H4 (cell line): ENCODE measurements at places on chromosomes 3 and 15. TPM values are rescaled to one million over a fixed set of nuclear protein-coding genes. Genes with fewer than 3 reads are reported as not detected.
A peak's percentile ranks its signal among the peaks of the same experiment; 100 is the strongest.

DNA sequence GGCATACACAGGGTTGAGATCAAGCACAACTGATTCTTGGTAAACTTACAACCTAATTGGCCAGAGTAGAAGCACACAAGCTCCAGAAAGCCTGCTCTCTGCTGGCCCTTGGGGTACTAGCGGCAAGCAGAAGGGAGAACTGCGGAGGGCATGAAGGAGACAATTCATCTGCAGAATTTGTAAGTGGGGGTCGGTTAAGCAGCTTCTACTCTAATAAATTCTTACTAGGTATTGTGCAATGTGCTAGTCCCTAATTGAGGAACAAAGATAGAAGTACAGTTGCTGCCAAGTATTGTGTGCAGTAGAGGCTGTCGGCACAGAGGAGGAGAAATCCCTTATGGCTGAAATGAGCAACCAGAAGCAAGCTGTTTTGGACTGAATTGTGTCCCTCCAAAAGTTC lies 91.2 kb upstream of the VEPH1 start:
- DNase-seq: no peak

GRCh38 chr15:40766194-40766815 lies 2.4 kb downstream of the GCHFR start:
- DNase-seq: no peak

DNA sequence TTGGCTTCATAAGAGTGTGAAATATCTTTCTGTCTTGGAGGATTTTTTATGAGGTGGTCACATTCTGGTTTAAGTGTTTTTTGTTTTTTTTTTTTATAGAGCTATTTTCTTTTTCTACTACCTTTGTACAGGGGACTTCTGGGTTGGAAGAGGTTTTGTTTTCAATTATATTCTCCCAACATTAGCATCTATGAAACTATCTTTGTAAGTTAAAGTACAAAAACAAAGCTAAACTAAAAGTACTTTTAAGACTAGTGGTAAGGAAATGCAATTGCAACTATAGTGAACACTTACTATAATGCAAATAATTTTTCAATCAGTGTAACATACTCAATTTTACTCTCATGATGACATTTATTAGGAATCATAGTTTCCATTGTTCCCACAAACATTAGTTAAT lies 688.2 kb downstream of the SI start:
- no peak for DNase-seq

- DNase-seq: no peak
Observed at GRCh38 chr15:33236841-33237509, 42.5 kb upstream of the FMN1 start.

GRCh38 chr3:31172336-31172735 lies 277.9 kb upstream of the GADL1 start:
- no peak for DNase-seq

DNA sequence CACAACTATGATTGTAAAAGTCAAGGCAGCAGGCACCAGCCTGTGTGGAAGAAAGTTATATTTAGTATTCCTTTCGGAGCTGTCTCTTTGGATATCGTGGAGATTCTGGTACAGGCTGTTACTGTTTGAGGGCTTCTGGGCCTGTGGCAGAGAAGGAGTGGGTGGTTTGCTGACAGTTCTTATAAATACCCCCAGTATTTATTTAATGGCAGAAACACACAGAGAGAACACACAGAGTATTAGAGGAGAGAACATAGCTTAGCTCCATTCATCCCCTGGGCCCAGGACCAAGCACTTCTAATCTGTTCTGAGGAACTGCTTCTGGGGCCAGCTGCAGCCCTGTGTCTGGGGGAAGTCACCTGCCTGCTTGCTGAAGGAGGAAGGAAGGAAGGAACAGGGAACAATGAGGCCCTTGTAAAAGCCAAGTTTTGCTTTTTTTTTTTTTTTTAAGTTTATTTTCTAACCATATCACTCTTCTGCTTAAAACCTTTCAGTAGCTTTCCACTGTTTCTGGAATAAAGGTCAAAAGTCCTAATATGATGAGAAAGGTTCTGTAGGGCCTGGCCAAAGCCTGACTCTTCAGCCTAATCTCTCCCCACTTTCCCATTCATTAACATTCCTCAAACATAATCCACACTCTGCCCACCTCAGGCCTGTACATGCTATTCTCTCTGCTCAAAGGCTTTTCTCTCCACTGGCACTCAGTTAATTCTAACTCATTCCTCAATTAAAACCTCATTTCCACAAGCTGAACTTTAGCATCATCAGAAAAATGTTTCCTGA lies 11.8 kb upstream of the PP2D1 start:
- no peak for DNase-seq

The ONECUT1 gene
- total RNA-seq: 0.10 TPM in 1 of 2 replicates, not detected in the other

- DNase-seq: no peak
Observed at GRCh38 chr15:66773129-66773873, 71.3 kb downstream of the SMAD6 start.

DNA sequence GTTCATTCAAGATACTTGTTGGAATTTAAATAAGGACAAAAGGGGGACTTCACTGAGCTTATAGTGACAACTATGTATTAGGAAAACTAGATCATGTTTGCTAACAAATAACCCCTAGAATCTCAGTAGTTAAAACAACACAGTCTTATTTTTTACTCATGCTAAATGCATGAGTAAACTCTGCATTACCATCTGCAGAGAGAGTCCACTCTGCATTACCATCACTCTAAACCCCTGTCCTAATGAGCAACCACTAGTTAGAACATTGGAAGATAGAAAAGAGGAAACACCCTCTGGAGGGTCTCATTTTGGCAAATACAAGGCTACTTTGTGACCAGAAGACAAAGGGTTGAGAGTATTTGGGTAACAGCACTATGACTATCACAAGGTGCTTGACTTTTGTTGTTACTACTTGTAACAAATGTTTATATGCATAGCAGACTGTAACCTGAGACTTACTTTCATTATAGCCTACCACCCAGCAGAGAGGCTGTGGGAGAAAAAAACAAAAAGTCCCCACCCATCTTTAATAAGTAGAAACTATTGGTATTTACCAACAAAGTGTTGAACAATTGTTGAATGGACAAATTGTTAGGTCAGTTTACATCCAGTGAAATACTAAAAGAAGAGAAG lies 99.1 kb downstream of the OXSM start:
- DNase-seq: peak; percentile 16

The GNAI2 gene
- total RNA-seq: 127 and 141 TPM in 2 replicates
